ENCODE measurements at places on chromosomes 12 and 14. TPM values are rescaled to one million over a fixed set of nuclear protein-coding genes. Genes with fewer than 3 reads are reported as not detected.

- no peak for DNase-seq
These were observed 514.2 kb downstream of the VRK1 start for GRCh38 chr14:97311411-97311810.

Gene CELA1
- not detected for total RNA-seq

Gene IKZF4
- total RNA-seq, result 25.8 TPM

DNA sequence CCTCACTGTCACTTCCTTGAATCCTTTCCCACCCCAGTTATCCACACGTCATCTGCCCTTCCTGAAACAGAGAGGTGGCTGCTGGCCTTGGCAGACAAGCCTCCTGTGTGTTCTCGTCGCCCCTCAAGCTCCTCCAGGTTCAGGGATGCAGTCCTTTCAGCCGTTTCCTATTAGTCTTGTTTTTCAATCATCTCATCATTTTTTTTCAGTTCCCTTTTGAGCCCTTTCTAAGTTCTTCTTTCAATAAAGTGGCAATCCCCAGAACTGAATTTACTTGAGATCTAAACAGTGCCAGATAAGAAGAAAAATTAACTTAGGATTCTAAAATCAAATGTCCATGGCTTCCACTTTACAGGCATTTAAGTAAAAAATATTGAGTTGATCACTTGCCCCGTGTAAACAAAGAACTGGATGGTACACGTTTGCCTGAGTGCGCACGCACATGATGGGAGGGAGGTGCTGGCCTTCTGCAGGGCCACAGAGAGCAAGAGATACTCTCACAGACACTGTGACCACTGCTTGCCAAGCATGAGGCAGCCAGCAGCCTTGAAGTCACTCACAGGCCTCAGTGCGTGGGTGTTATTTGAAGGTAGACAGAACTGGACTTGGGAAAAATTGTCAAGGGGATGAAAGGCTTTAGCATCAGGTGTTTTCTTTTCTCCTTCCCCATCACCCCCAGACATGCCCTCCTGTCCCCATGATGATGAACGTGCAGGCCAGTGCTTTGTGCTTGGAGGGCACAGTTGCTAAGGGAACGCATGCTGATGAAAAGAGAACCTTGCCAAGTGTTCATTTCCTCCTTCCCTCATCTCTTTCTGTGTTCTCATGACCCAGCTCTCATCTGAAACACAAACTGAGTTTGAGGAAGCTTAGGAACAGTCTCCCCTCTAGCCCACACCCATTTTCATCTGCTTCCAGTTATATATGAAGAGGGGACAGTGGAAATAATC is 408.3 kb downstream of the EGLN3 start:
- no peak for DNase-seq

DNA sequence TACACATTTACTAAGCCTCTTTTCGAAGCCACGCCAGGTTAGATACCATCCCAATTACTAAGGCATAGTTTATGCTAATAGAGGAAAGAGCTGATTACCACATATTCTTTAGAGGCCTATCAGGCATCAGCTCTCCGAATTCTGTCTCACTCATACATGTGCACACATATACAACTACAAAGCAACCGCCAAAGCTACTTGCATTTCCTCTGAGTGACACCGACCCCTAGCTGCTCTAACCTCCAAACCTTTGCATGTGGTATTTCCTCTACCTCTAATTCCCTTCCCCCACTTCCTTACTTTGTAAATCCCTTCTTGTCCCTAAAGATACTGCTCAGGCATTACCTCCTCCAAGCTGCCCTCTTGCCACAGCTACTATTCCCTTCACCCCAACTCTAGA is 107.2 kb downstream of the DUSP6 start:
- no peak for DNase-seq

GRCh38 chr14:53894456-53894855 is 62.2 kb downstream of the BMP4 start:
- DNase-seq, result no peak

Gene TTC6
- not detected for total RNA-seq

DNA sequence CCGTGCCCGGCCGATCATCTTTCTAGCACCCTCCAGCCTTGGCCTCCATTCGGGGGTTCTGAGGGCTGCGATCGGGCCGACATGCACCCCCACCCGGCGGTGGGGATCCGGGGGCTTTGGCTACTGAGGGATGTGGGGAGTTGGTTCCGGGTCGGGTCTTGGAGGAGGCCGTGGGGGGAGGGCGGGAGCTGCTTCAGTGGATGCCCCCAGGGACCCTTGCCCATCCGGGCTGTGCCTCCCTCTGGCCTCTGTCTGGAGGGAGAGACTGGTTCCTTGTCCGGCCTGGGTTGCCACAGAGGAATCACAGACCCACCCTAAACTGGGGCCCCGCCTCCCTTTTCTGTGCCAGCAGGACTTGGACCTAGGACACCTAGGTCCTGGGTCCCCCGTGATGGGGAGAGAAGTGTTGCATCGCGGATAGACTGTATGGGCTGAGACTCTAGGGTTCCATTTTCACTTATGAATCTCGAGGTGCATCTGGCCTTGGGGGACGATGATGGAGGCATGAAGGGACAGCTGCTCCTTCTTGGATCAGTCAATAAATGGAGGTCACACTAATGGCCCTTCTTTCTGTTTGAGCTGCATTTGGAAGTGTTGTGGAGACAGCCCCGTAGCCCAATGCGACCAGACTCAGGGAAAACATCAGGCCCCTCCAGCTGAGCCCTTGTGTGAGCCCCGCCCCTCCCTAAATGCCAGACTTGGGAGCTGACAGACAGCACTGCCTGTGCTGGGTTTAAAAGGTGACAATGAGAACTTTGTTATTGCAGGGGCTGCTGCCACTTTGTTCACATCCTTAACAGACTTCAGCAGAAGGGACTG is 577 bp downstream of the DTX3 start:
- peak; percentile 89 for DNase-seq

Gene RTL1
- total RNA-seq, result not detected

Gene E2F7
- total RNA-seq, result 0.22 TPM

Gene OTUB2
- 1.2 TPM for total RNA-seq

Gene CAPZA3
- not detected for total RNA-seq

DNA sequence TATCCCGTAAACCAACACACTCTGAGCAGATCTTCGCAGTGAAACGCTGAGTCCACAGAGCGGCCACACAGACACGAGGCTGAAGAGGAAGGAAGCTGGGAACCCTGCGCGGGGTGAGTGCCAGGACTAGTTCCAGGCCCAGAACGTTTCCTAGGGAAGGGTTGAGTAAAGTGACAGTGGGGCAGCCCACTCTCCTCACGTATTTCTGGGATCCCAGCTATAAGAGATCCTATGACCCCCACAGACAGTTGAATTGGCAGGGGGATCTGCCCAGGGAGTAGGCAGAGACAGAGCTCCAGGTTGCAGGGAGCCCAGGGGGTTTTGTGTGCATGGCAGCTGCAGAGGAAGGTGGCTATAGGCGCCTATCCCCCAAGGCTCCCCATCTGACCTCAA is 51.1 kb downstream of the GTF2A1 start:
- DNase-seq, result no peak

GRCh38 chr14:68775614-68776126 is 17.2 kb downstream of the ZFP36L1 start:
- peak; percentile 49 for DNase-seq

GRCh38 chr14:98607341-98607910 is 664.6 kb downstream of the BCL11B start:
- no peak for DNase-seq

Gene POTEG
- total RNA-seq, result not detected

All from mesenteric fat pad (tissue), 1 donor.